T-helper 22 cell (primary cell): ENCODE measurements at places on chromosomes 1 and 21.

GRCh38 chr1:4422504-4423289 lies 231.7 kb upstream of the AJAP1 start:
- no peak for DNase-seq

DNA sequence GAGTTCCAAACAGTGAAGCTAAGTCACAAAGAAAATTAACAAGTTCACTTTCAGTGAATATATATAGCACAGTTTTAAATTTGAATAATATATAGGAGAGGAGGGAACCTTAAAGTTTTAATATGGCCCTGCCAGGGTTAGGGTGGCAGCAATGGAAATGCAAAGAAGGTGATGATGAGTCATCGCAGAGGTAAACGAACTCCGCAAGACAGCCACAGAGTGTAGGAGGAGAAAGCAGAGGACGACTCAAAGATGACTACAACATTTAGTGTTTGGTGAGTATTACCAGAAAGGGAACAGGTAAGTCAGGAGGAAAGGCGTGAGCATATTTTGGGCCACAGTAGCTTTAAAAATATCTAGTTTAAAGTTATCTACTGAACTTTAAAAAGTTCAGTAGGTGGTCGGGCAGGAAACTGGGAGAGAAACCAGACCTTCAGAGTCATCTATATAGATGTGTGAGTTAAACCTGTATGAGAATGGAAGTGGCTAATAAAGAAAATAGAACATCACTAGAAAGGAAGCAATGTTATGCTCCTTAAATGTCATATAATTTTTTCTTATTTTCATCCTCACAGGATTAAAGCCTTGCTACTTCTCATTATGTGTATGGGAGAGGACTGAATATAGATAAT lies 75.7 kb downstream of the UCHL5 start:
- DNase-seq: no peak

DNA sequence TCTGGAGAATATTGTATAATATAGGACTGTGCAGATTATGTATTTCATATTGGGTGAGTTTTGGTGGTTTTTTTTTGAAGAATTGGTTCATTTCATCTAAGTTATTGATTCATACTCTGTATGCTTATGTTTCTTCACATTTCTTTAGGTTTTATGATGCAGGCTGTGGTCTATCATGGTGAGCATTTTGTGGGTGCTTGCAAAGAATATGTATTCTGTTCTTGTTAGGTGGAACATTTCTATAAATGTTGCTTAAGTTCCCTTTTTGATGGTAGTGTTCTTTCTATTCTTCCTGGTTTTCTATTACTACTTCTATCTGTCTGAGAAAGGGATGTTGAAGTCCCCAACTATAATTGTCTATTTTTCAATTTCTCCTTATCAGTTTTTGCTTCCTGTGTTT lies 42.6 kb downstream of the PKN2 start:
- no peak for DNase-seq

GRCh38 chr21:21664871-21665270 lies 666.7 kb downstream of the NCAM2 start:
- DNase-seq: no peak

DNA sequence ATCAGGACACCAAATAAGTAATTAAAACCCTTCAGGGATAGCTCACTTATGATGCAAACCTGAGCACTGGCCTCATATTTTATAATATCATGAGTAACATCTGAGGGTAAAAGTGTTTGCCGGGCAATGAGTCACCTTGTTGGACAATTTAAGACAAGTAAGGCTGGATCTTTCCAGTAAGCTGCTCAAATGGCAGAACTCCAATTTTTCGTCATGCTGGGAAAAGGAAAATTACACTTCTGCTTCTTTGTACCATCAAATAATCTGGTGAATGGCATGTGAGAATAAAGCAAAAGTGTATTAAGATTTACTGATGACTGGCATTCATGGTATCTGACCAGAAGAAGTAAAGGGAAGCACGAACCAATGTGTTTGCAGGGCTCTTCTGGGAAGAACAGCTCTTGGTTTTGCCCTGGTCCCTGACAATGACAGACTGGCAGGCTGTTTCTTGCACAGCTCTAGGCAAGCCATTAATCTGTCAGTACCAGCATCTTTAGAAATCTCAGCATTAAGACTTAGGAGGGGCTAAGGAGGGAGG lies 392.2 kb downstream of the VAV3 start:
- no peak for DNase-seq

DNA sequence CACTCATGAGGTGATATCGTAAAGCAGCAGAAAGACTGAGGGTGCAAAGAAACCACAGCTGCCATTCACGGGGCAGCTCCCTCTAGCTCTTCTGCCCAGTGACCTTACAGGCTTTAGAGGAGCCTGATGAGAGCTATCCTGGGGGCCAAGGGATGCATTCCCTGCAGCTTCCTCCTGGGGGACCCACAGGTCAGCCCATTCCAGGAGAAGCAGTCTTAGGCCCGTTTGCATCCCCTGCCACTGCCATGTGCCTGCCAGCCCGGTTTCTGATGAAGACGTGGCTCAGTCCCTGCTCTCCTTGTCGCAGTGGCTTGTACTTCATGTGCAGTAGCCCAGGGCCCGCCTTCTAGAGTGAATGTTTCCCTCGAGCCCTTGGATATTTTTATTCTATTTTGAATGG lies 22.8 kb downstream of the ATP5PO start:
- DNase-seq: no peak

- no peak for DNase-seq
Observed at GRCh38 chr1:226627050-226627755, 78.6 kb downstream of the STUM start.

DNA sequence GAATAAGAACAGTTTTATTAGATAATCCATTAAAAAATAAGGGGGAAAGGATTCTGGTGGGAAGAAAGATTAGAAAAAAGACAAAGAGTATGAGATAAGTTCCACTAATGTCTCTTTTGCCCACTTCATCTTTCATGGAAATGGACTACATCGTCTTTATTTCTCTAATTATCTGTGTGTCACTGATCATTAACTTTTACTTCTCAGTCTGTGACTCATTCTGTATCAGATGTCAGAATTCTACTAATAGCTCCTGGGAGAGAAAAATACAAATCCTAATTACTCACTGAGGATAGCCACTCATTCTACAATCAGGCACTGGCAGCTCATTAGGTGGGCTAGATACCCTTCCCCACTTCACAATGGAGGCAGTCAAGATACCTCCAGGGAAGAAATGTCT lies 41.7 kb downstream of the ILDR2 start:
- no peak for DNase-seq

- DNase-seq: no peak
Observed at GRCh38 chr1:206555473-206555935, 48.2 kb downstream of the RASSF5 start.

DNA sequence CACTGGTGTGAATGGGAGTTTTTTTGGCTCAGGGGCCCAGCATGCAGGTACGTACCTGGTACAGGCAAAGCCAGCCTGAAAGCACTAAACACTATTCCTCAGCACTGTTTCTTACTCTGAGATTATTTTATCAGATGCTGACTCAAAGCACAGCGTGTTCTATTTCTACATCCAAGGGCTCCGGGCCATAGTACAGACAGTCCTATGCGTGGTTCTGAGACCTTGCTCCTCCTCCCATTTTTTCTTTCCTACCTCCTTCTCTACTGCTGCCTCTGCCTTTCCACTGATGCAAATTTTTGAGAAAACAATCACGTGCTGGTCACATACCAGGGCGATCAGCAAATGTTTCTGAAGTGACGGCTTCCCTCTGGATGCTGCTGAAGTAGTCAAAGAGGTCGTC lies 36.3 kb downstream of the PDPN start:
- DNase-seq: no peak

DNA sequence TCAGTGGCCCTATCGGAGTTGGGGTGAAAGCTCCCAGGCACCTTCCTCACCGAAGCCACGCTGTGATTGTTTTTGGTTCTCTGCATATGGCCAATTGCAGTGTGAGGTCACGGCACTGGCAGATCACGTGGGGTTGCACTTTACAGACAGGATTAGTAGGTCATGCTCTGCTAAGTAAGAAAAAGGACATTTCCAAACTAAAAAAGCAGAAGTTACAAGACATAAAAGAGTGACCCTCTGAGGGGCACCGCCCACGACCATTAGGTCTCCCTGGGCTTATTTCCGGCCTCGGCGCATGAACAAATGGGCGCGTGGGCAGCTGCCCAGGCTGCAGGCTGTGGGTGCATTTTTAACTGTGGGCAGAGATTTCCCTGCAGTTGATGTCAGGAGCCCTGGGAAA lies 2.0 kb downstream of the CAPN9 start:
- no peak for DNase-seq

- no peak for DNase-seq
Observed at GRCh38 chr1:24141311-24141997, 1.5 kb downstream of the IL22RA1 start.

- no peak for DNase-seq
Observed at GRCh38 chr1:8028571-8028910, 2.4 kb upstream of the ERRFI1 start.

- no peak for DNase-seq
Observed at GRCh38 chr1:45608175-45609156, 15.4 kb downstream of the CCDC17 start.

DNA sequence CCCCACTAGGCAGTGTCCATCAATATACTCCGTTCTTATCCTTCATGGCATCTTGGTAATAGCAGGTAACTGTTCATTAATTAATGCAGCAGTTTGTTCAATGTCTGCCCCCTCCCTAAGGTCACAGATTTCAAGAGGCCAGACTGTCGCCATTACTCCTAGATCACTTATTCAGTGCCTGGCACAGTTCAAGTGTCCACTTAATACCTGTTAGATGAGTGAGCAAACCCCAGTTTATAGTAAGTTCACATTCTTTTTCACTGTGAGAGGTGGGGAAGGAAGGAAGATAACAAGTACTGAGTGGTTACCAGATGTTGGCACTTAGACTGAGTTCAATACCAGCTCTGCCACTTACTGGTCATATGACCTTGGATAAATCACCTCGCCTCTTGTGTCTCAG lies 36.4 kb downstream of the OPRD1 start:
- no peak for DNase-seq

DNA sequence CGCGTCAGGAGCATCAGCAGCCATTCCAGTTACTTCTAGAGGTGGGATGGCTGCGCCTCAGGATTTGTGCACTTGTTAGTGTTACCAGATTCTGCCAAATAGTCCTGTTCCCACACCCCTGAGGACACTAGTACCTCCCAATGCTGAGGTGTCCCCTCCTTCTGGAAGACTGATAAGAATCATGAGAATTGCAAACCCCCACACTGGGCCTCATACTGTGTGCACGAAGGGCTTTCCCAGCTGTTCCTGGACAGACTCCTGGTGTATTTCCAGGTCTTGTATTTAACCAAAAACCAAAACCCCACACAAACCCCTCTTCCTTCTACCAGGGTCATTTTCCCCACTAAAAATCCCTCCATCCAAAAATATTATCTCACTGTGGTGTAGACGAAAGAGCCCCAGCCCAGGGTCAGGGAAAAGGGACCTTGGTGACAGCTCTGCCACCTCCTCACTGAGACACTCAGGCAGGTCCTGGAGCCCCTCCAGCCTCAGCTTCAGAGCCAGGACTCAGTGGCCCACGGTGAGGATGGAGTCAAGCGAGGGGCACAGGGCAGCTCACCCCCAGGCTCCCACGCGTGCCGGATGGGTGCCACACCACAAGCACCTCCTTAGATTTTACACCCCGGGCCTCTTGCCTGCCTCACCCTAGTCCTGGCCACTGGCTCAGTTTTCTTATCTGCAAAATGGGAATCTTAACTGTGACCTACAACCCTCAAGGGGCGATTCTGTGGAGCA lies 131.4 kb upstream of the RUNX3 start:
- no peak for DNase-seq

DNA sequence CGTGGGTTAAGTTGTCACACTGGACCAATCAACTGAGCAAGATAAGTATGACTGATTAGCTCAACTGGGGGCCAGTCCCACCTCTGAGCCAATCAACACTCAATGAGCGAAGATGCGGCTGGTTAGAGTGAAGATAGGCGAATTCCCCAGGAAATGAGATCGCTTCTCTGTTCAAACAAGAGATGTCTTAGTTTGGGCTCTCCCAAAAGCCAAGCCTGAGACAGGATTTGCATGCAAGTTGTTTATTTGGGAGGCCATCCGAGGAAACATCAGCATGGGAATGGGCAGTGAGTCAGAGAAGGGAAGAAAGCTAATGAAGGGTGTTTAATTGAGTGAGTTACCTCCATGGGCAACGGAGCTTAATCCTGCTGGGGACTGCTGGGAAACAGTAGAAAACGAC lies 4.9 kb upstream of the GJB5 start:
- DNase-seq: no peak

GRCh38 chr1:95282518-95282895 lies 48.5 kb downstream of the RWDD3 start:
- DNase-seq: no peak

DNA sequence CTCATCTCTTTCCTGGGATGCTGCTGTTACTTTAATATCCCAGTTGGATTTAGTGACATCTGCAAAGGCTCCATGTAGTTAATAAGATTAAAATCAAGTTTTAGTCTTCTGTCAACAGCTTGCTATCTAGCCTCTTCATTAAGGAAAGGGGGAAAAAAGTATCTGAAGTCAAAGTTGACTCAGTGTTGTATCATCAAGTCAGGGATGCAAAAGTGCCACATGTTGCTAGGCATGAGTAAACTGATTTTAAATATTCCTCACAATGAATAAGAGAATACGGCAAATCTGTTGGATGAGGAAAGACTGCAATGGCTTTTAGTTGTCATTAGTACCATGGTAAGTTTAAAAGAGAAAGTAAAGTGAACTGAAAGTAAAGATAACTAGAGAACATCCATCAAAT lies 383.2 kb upstream of the ZRANB2 start:
- DNase-seq: no peak

GRCh38 chr1:100352267-100353070 lies at the start of gene CDC14A:
CDC14A (plus strand) TSS chr1:100352506; CDS start chr1:100352955, 449 bp downstream.
- peak; percentile 86 for DNase-seq

- no peak for DNase-seq
Observed at GRCh38 chr1:66542314-66542713, 8.4 kb downstream of the SGIP1 start.

GRCh38 chr1:81379430-81379829 lies 421.3 kb upstream of the ADGRL2 start:
- DNase-seq: no peak

DNA sequence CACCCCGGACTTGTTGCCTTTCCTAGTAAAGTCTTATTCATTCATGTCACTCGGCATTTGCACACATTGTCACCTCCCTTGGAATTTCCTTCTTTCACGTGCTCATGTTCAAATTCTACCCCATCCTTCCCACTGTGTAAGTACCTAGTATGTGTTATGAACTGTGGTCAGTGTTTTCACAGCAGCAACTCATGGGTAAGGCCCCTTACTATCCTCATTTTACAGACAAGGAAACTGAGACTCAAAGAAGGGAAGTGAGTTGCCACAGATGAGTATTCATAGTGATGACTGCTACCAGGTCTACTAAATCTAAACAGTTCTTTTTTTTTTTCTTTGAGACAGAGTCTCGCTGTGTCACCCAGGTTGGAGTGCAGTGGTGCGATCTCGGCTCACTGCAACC lies 10.5 kb downstream of the CITED4 start:
- no peak for DNase-seq
